ENCODE measurements at places on chromosomes 12 and 14.

DNA sequence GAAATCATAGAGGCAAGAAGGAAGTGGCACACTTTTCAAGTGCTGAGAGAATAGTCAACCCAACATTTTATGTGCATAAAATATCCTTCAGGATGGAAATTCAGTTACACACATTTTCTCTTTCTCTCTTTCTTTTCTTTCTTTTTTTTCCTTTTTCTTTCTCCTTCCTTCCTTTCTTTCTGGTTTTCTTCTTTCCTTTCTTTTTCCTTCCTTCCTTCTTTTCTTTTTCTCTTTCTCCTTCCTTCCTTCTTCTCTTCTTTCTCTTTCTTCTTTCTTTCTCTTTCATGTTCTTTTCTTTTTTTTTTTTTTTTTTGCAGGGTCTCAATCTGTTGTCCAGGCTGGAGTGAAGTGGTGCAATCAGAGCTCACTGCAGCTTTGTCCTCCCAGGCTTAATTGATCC lies 38.7 kb upstream of the OR5AU1 start:
- no peak for DNase-seq

- no peak for DNase-seq
Observed at GRCh38 chr12:64085154-64085553, 136.9 kb downstream of the KICS2 start.

DNA sequence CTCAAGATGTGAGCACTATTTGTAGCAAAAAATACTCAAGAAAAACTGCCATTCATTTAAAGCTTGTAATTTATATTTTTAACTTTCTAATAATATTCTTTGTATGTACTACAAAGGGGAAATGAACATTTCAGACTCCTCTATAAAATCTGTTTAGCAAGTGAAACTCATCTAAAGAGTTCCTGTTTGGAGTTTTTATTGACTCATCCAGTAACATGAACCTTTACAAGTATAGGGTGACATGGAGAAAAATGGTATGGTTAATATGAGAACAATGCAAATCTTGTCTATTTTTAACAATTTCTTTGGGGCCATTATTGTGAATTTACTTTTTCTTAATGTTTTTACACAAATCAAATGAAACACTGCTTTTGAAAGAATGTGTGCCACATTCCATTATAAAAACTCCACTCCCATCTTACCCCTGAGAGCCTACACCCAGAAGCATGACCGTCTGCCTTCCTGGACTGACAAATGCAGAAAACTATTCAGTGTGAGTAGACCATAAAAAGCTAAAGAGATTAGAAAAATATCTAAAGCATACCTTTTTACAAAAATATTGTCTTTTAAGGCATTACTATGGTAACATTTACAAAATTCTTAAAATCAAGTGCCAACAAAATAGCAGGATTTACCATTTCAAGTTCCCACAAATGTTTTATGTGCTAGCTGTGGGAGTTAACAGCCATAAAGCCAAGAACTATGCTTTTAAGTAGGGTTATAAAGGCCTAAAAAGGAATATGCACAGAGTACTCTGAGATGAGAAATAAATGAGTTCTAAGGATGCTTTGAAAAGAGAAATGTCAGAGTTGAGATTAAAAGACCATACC lies 144.0 kb downstream of the ADAMTS20 start:
- no peak for DNase-seq

DNA sequence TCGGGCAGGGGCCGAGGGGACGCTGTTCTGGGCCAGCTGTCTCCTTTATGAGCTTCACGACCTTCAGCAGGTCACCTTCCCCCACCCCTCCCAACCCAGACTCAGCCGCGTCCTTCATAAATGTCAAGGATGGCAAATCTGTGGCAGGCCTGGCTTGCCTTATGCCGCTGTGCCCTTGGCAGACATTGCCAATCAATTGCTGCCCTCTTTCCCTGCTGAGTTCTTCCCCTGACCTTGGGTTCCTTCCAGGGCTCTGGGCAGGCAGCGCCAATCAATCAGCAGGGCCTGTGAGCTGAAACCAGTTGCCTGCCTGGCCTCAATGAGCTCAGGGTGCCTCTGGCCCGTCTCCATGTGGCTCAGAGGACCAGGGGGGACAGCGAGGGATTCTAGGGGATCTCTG lies 7.7 kb downstream of the FAM222A start:
- DNase-seq: no peak

DNA sequence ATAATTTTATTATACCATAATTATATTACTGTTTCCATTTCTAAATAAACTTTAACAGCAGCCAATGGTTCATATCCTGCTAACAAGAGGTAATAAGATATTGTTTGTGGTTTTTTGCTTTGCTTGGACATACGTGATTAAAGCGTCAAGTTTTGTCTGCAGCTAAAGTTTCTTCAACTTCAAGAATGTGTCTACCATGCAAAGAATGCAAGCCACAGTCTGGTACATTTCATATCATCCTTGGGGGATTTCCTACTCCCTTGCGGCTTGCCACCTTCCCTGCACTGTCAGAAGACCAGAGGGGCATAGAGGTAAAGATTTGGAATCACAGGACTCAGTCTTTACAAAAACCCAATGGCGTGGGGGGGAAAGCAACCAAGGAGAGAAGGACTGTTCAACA lies 125.2 kb downstream of the MED13L start:
- no peak for DNase-seq

DNA sequence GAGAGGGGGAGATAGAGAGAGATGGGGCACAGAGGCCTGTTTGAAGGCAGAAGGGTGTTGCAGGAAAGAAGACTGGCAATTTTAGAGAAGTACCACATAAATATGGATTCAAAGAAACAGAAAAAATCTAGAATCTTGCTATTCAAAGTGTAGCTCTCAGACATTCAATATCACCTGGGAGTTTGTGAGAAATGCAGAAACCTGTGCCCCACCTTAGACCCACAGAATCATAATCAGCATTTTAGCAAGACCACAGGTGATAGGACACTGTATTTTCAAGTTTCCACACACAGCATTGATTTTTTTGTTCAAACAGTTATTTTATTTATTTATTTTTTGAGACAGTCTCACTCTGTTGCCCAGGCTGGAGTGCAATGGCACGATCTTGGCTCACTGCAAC lies 3.3 kb downstream of the NEDD8 start:
- no peak for DNase-seq

DNA sequence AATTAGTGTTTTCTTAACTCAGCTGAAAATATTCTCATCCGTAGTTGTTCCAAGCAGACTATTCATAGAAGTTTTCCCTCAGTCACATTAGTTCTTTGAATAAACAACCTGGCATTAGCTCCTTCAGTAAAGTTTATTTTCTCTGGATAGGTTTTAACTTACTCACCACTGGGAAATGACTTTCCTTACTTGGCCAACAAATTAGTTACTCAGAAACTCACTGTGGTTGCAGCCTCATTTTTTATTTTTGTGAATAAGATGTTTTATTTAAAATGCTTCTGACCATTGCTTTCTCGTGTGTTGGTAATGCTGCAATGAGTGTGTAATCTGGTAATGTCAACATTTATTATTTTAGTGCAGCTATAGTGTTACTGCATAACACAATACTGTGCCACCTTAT lies 74.9 kb downstream of the NOVA1 start:
- no peak for DNase-seq

- no peak for DNase-seq
Observed at GRCh38 chr12:8014836-8015235, 17.7 kb upstream of the FOXJ2 start.

GRCh38 chr12:95096852-95097251 lies 23.4 kb upstream of the NR2C1 start:
- no peak for DNase-seq

- DNase-seq: no peak
Observed at GRCh38 chr14:58292187-58292586, 6.2 kb upstream of the ARID4A start.

- DNase-seq: no peak
Observed at GRCh38 chr14:90321891-90322290, 9.8 kb downstream of the NRDE2 start.

All from stimulated activated CD4-positive, alpha-beta T cell treated with anti-CD3 and anti-CD28 coated beads, Interleukin-12 subunit alpha, Interleukin-12 subunit beta, amount 100 ng/mL, for 4 hours (primary cell).